Right cardiac atrium (tissue), 5 donors: ENCODE measurements at places on chromosomes 11 and 22. TPM values are rescaled to one million over a fixed set of nuclear protein-coding genes. Genes with fewer than 3 reads are reported as not detected.
A peak's percentile ranks its signal among the peaks of the same experiment; 100 is the strongest.

The KRTAP5-1 gene
- total RNA-seq: not detected

The SERHL2 gene
- 3.6 TPM for total RNA-seq

The SLC35F2 gene
- total RNA-seq: 2.2 TPM

The PTPRJ gene
- 8.7 TPM for total RNA-seq

The CBLIF gene
- not detected for total RNA-seq

The CDCA5 gene
- total RNA-seq: 0.22 TPM

The VSIG10L2 gene
- not detected for total RNA-seq

The TRABD gene
- total RNA-seq: 19.9 TPM

The PACS1 gene
- 61.0 TPM for total RNA-seq

DNA sequence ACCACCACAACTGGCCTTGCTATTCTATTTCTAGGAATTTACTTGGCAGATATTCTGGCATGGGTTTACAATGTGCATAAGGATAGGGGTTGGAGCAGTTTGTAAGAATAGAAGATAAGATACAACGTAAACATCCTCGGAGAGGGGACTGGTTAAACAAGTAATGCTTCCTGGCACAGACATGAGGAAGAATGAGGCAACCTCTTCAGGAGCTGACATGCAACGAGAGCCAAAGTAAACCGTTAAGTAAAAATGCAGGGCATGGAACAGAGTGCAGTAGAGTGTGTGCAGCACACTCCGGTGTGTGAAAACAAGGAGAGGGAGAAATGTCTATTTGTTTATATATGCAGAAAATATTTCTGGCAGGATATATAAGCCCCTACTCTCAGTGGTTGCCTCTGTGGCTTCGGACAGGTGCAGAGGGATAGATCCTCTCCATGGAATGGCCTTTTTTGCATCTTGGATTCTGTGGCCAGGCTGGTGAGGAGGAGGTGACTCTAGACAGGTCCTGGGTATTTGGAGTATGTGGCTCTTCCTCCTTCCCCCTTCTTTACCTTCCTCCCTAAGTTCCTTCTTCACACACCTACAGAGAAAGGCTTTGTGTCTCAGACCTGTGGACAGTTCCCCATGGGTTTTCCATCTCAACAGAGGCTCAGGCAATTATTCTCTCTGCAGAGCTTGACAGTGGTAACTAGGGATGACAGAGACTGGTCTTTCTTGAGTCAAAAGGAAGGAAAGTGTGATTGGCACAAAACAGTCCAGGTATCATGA, 2.5 kb downstream of the RAB36 start:
- no peak for DNase-seq

DNA sequence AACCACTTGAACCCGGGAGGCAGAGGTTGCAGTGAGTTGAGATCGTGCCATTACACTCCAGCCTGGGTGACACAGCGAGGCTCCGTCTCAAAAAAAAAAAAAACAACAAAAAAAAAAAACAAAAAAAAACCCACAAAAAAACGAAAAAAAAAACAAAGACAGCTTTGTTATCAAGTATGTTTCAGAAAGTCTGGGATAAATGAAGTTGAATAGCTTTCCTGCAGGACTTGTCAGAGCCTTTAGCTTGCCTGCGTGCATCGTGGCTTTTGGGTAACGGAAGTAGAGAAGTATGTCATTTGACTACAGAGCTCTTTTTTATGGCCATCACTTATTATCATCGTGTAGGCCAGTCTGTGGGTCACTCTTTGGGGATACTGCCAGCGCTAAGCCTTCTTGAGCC, 14.6 kb downstream of the TRIOBP start:
- DNase-seq: no peak

DNA sequence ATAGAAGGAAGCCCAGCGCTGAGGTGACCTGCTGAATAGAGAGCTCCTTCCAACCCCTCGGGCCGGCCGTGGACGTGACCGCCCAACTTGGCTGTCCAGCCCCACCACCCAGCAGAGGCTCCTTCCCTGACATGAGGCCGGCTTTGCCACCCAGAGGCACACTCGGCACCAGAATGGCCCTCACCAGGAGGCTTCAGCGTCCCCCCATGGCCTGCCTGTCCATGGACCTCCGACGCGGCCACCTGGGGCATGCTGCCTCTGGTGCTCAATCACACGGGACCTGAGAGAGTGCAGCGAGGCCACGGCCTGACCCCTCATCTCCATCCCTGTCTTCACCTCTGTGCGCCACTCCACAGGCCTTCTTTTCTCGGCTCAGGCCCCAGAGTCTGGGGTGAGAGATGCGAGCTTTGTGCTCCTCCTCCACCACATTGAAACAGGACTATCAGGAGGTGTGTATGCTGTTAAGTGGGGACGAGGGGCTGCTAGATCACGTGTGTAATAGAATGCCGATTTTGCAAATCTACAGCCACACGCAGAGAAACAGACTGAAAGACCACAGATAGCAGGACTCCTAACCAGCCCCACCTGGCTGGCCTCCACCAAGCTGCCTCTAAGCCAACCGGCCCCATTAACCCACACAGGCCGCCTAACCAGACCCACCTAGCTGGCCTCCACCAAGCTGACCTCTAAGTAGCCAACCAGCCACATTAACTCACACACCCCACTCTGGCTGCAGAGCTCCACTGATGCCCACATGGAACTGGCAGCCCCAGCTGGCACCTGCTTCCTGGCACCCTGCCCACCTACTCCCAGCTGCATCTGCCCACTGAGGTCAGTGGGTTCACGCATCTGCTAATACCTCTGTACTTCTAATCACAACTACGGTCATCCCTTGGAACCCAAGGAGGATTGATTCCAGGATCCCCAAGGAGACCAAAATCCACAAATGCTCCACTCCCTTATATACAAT, 20.7 kb downstream of the LINC01488 start:
- DNase-seq: peak; percentile 41

- no peak for DNase-seq
Observed at GRCh38 chr11:116700586-116701220, 72.1 kb downstream of the BUD13 start.

- no peak for DNase-seq
Observed at GRCh38 chr11:82719361-82720105, 14.1 kb downstream of the FAM181B start.

DNA sequence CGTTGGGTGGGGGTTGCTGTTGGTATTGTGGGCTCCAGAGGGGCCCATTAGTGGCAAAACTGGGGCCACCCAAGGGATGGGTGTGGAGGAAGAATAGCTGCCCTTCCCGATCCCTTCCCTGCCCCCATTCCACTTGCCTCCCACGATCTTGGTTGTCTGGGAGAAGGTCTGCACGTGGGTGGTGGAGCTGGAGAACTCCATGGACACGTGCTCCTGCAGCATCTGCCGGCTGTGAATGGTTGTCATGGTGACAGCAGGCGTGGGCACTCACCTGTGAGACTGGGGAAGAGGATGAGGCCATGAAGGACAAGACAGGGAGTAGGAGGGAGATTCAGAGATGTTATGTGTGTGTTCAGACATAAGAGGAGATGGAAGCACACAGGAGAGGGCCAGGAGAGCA, 2.0 kb downstream of the IGSF22 start:
- DNase-seq: no peak

- no peak for DNase-seq
Observed at GRCh38 chr22:41842996-41843970, 10.4 kb downstream of the SREBF2 start.

DNA sequence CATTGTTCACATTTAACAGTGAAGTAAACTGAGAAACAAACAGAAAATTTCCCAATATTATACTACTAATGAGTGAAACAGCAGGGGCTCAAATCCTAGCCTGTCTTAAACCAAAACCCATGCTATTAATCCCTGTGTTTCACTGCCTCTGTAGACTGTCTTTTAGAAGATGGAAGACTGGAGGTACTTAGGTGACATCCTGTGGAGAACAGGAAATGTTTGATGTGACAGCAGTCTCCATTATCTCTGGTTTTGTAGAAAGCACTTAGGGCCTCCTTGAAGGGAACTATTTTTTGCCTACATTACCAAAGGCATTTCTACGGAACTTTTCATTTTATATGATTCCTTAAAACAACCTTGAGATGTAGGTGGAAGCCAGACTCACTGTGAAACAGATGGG, 288.1 kb upstream of the SORL1-AS1 start:
- no peak for DNase-seq
